Activated T-cell treated with anti-CD3 and anti-CD28 coated beads, Interleukin-2, amount 50 U/mL, for 48 hours (primary cell): ENCODE measurements at places on chromosomes 1 and 21.

- DNase-seq, result no peak
These were observed 96.1 kb downstream of the TRABD2B start for GRCh38 chr1:47901001-47901575.

DNA sequence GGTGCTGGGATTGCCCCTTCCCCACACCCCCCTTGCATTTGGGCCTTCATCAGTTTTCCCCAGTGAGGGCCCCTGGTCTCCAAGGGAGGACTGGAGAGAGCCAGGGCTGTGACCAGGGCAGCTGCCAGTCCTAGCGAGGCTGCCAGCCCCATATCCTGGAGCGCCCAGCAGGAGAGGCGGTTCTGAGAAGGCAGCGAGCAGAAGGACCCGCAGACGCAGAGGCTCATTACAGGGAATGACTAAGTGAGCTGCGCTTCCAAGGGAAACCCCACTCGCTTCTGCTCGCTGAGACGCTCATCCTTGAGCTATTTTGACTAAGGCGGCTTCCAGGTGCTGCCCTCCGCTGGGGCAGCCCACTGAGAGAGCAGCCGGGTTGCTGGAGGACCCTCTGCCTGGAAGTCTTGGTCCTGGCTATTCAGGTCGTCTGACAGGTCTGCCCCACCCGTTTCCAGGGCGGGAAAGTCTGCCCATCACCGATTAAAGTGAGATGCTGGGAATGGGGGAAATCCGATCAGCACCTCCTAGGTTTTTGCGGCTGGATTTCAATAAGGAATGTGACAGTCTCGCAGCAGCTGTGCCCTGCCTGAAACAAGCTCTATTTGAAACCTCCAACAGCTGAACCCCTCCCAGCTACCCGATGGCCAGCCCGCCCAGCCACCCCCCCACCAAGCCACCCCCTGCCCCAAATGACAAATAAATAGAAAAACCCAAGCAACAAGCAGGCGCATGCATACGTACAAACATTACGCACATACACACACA is 2.8 kb downstream of the KCNN3 start:
- DNase-seq, result peak; percentile 69

DNA sequence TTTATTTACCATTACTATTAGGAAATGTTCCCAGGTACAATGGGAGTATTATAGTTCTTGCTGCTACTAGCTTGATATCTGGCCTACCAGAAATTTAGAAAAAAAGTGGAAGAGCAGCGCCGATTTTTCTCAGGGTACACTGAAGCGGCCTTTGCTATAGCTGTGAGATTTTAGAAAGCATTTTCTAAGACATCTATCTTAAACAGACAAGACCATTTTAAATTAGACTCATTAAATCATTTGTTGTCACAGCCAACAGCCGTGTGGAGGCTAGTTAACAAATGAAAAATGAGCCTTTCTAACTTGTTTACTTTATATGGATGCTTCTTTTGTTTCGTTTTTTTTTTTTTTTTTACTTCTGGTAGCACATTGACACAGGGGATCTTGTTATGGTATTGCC is 183.2 kb upstream of the ZRANB2 start:
- no peak for DNase-seq

DNA sequence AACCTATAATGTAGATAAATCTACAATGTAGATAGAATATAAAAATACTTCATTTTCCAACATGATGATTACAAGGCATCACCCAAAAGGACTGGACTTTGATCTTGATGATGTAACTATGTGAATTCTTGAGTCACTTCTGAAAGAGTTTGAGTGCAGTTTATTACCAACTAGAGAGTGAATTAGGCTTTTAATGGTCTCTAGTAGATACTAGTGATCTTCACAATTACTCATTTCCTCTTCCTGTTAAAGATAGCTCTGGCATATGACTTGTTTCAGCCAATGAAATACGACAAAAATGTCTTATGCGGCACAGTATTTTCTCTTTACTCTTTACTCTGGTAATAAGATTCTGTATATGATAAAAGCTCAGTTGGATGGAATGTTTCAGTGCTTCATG is 1588.1 kb upstream of the B3GALT2 start:
- no peak for DNase-seq

DNA sequence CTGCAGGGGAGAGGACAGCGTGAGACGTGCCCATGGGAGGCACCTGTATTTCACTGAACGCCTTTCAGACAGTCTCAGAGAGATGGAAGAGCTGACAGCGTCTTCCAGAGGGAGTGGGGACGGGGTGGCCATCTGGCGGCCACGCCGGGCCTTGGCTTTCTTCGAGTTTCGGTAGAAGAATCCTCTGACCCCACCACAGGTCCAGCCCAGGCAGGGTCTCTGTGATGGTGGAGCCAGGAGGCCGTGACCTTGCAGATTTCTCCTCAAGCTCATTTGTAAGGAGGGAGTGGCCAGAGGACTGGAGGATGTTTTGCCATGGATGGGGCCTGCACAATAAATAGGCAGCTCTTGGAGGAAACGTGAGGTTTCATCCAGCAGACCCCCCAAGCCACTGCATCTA is 47.6 kb upstream of the ADARB1 start:
- no peak for DNase-seq

DNA sequence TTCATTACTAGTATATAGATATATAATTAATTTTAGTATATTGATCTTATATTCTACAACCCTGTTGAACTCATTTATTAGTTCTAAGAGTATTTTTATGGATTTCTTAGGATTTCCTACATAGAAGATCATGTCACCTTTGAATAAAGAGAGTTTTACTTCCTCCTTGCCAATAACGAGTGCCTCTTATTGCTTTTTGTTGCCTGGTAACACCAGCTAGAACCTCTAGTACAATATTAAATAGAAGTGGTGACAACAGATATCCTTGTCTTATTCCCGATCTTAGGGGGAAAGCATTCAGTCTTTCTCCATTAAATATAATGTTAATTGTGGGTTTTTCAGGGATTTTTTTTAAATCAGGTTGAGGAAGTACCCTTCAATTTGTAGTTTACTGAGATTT is 40.8 kb downstream of the WNT2B start:
- no peak for DNase-seq

- no peak for DNase-seq
These were observed 11.7 kb downstream of the ZC3H12A start for GRCh38 chr1:37485902-37486679.

- no peak for DNase-seq
These were observed 175.1 kb downstream of the CAMTA1 start for GRCh38 chr1:6960291-6960811.

- DNase-seq, result no peak
These were observed 39.8 kb downstream of the RIMS3 start for GRCh38 chr1:40625476-40626382.

DNA sequence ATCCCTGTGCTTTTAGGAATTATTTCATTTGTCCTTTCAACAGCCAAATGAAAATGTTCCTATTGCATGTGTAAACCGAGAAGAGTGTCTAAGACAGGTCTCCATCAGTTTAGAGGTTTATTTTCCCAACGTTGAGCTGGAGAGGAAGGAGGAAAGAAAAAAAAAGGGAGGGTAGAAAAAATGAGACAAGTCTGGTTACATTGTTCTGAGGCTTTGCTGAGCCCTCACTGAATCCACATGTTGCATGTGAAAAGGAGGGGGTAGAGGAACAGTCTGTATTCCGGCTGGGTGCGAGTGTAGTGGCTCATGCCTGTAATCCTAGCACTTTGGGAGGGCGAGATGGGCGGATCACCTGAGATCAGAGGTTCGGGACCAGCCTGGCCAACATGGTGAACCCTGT is 19.2 kb upstream of the PDIK1L start:
- no peak for DNase-seq

DNA sequence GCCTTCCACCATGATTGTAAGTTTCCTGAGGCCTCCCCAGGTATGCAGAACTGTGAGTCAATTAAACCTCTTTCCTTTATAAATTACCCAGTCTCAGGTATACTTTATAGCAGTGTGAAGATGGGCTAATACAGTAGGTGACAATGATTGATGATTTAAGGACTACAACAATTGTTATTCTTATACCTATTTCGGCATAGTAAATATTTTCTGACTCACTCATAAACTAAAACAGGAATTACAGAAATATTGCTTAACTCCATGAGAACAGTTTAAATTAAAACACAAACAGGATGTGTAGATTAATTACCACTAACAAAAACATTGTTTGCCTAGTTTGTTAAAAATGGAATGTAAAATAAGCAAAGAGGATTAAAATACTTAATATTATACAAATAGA is 839.9 kb downstream of the LTN1 start:
- no peak for DNase-seq

DNA sequence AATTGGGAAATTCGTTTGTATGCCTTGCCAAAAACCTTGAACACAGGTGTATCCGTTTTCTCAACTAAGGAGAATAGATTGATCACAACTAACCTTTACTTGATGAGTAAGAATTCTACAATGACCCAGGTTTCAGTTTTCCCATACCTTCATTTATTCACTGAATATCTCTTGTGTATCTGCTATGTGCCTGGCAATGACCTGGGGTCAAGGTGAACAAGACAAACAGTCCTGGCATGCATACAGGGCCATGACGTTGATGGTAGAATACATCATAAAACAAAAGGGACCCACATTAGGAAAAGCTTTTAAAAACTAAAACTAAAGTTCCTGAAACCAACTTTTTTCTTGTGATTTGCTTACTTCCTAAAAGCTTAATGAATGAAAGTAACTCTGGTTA is 32.1 kb upstream of the EXOSC10 start:
- no peak for DNase-seq

DNA sequence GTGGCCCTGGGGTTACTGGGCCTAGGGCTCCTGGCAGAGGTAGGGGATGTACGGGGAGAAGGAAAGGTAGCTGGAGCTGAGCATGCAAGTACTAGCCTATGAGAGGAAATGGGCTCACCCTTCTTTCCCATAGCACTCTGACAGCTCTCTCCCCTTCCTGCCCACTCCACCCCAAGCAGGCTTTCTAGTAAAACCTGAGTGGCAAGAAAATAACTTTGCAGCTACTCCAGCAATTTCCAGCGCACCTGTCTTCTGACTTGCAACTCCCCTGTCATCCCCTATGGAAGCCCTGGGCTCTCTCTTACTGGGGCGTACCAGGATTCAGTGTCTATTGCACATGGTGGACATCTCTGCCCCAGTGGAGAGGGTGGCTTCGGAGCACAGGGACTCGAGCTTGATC is 6.7 kb upstream of the IVL start:
- DNase-seq, result no peak

GRCh38 chr1:219812491-219813203 is 115.7 kb downstream of the SLC30A10 start:
- no peak for DNase-seq

GRCh38 chr1:109661391-109661790 is 5.5 kb downstream of the GSTM4 start:
- DNase-seq, result no peak
